Nasal cavity respiratory epithelium epithelial cell of viscerocranial mucosa (primary cell): ENCODE measurements at places on chromosomes 7 and 10. TPM values are rescaled to one million over a fixed set of nuclear protein-coding genes. Genes with fewer than 3 reads are reported as not detected.

The PTF1A gene
- total RNA-seq = not detected in 2 replicates

The SLC16A12 gene
- total RNA-seq = under 0.01 and 0.14 TPM in 2 replicates

The FEZF1 gene
- total RNA-seq = under 0.01 TPM in 1 of 2 replicates, not detected in the other

The FAM237B gene
- total RNA-seq = not detected in 2 replicates

The DENND2A gene
- not detected in 2 replicates for total RNA-seq

The SYT15 gene
- under 0.01 and 0.14 TPM in 2 replicates for total RNA-seq

The AMPH gene
- not detected in 2 replicates for total RNA-seq

The SGCE gene
- 5.8 and 19.8 TPM in 2 replicates for total RNA-seq

The PRSS1 gene
- not detected in 2 replicates for total RNA-seq

The PMS2 gene
- total RNA-seq = 33.8 and 34.3 TPM in 2 replicates

The ACSM6 gene
- total RNA-seq = not detected in 2 replicates

The GIMAP2 gene
- total RNA-seq = 0.21 TPM in 1 of 2 replicates, not detected in the other

The TMEM273 gene
- total RNA-seq = 0.34 TPM in 1 of 2 replicates, not detected in the other

The LMOD2 gene
- total RNA-seq = not detected in 2 replicates

The PPP1R17 gene
- total RNA-seq = not detected in 2 replicates

The AS3MT gene
- total RNA-seq = 2.1 and 5.8 TPM in 2 replicates

The DMBT1 gene
- under 0.01 TPM in 1 of 2 replicates, not detected in the other for total RNA-seq

The STAG3 gene
- 0.07 and 0.34 TPM in 2 replicates for total RNA-seq

The SH2B2 gene
- total RNA-seq = 2.4 and 5.1 TPM in 2 replicates

The VSTM4 gene
- not detected in 2 replicates for total RNA-seq

The C7orf57 gene
- total RNA-seq = 0.21 and 3.4 TPM in 2 replicates

The LANCL2 gene
- total RNA-seq = 8.2 and 11.8 TPM in 2 replicates

The OGDH gene
- total RNA-seq = 73.8 and 145 TPM in 2 replicates

The STOX1 gene
- under 0.01 and 0.07 TPM in 2 replicates for total RNA-seq

The IFIT1B gene
- total RNA-seq = not detected in 2 replicates

The DDX50 gene
- total RNA-seq = 51.3 and 67.0 TPM in 2 replicates

The UPK3BL2 gene
- total RNA-seq = 2.4 and 72.2 TPM in 2 replicates

The GNAI1 gene
- total RNA-seq = 75.2 and 121 TPM in 2 replicates

The FHIP2A gene
- 12.6 and 16.2 TPM in 2 replicates for total RNA-seq

The HOXA9 gene
- total RNA-seq = not detected in 2 replicates

The NCF1 gene
- 0.57 and 2.7 TPM in 2 replicates for total RNA-seq

The SLC35G1 gene
- 3.1 and 4.3 TPM in 2 replicates for total RNA-seq

The MTPN gene
- total RNA-seq = 135 and 182 TPM in 2 replicates

The INSYN2A gene
- under 0.01 and 0.07 TPM in 2 replicates for total RNA-seq

The MALRD1 gene
- not detected in 2 replicates for total RNA-seq

The DGKB gene
- total RNA-seq = 0.21 TPM in 1 of 2 replicates, not detected in the other

The COL13A1 gene
- under 0.01 and 0.14 TPM in 2 replicates for total RNA-seq

The KCP gene
- under 0.01 and 2.2 TPM in 2 replicates for total RNA-seq

The LHFPL3 gene
- not detected in 2 replicates for total RNA-seq

The LIPN gene
- total RNA-seq = 5.8 TPM in 1 of 2 replicates, not detected in the other

The DKK1 gene
- 1.8 and 53.0 TPM in 2 replicates for total RNA-seq

The NME8 gene
- total RNA-seq = not detected in 2 replicates

The TMEM213 gene
- not detected in 2 replicates for total RNA-seq

The CCDC172 gene
- not detected in 2 replicates for total RNA-seq

The UPK3B gene
- total RNA-seq = 1.4 and 6.7 TPM in 2 replicates

The PDE6C gene
- total RNA-seq = not detected in 2 replicates

The SLC26A4 gene
- total RNA-seq = 0.43 and 0.68 TPM in 2 replicates

The ST8SIA6 gene
- 0.85 and 1.4 TPM in 2 replicates for total RNA-seq

The OR2A5 gene
- total RNA-seq = not detected in 2 replicates

The SPDYE11 gene
- total RNA-seq = not detected in 2 replicates

The PON1 gene
- total RNA-seq = not detected in 2 replicates

The SMKR1 gene
- total RNA-seq = 0.43 and 2.4 TPM in 2 replicates

The HOXA5 gene
- total RNA-seq = not detected in 2 replicates

The LAMB1 gene
- 112 and 224 TPM in 2 replicates for total RNA-seq

The FAM25G gene
- total RNA-seq = 10.9 TPM in 1 of 2 replicates, not detected in the other

The CWF19L1 gene
- 23.8 and 36.2 TPM in 2 replicates for total RNA-seq

The SP8 gene
- 0.34 and 1.1 TPM in 2 replicates for total RNA-seq

The LLCFC1 gene
- not detected in 2 replicates for total RNA-seq

The FOXI2 gene
- not detected in 2 replicates for total RNA-seq

The CHST15 gene
- total RNA-seq = 14.7 and 31.5 TPM in 2 replicates
